ENCODE measurements at places on chromosomes 1 and 21. TPM values are rescaled to one million over a fixed set of nuclear protein-coding genes. Genes with fewer than 3 reads are reported as not detected.

The IPO13 gene
- 16.6 TPM for total RNA-seq

The ODF2L gene
- total RNA-seq = 29.7 TPM

The NPHS2 gene
- total RNA-seq = not detected

The CCDC185 gene
- not detected for total RNA-seq

The RNF186 gene
- not detected for total RNA-seq

The OSCP1 gene
- 1.6 TPM for total RNA-seq

The MEAF6 gene
- 48.0 TPM for total RNA-seq

The SNX7 gene
- 0.84 TPM for total RNA-seq

The RAP1GAP gene
- total RNA-seq = 0.46 TPM

The AKR7A3 gene
- total RNA-seq = 0.93 TPM

The CLCNKB gene
- not detected for total RNA-seq

The ALPL gene
- total RNA-seq = not detected

The TSPEAR gene
- total RNA-seq = not detected

The FCGR3A gene
- 0.59 TPM for total RNA-seq

The RHOC gene
- total RNA-seq = 81.8 TPM

The KRTAP11-1 gene
- total RNA-seq = not detected

The DIO1 gene
- total RNA-seq = not detected

The CACNA1S gene
- total RNA-seq = not detected

The VWA5B1 gene
- total RNA-seq = 0.10 TPM

The ZMYND12 gene
- 0.45 TPM for total RNA-seq

The OR2AK2 gene
- total RNA-seq = not detected
